ENCODE measurements at places on chromosomes 1 and 21.
A peak's percentile ranks its signal among the peaks of the same experiment; 100 is the strongest.

GRCh38 chr1:205669341-205670149 is 10.8 kb downstream of the SLC45A3 start:
- no peak for DNase-seq

- DNase-seq, result no peak
Observed at GRCh38 chr1:214638459-214638807, 35.4 kb downstream of the CENPF start.

DNA sequence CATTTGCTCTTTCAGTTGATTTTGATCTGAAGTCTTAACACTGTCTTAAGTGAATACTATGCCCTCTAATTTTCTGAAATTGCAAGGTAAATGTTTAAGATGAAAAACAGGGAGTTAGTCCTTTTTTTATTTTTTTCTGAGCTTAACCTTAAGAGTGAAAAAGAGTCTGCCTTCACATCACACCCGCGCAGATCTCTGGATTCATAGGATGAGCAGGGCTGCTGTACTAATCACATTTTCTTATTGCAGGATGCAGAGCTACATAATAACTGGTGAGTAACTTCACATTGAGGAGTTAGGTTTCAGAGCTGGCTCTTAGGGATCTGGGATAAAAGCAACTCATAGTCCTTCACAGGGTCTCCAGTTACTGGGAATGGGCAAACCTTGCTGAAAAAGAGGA is 188.7 kb upstream of the ATP1B1 start:
- no peak for DNase-seq

DNA sequence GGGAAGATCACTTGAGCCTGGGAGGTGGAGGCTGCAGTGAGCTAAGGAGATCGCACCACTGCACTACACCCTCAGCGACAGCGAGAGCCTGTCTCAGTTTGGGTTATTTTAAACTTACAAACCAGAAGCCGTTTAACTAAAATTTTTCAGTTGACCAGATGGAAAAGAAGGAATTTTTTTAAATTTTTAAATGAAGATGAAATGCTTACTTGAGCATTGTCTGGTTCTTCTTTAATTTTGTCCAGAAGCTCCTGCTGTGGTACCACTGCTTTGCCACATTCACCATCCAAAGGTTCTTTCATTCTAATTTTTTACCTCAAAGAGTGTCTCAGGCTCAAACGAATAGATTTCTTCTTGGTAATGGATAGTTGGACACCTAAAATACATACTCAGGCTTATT is 1.4 kb downstream of the ZMYM6 start:
- no peak for DNase-seq

DNA sequence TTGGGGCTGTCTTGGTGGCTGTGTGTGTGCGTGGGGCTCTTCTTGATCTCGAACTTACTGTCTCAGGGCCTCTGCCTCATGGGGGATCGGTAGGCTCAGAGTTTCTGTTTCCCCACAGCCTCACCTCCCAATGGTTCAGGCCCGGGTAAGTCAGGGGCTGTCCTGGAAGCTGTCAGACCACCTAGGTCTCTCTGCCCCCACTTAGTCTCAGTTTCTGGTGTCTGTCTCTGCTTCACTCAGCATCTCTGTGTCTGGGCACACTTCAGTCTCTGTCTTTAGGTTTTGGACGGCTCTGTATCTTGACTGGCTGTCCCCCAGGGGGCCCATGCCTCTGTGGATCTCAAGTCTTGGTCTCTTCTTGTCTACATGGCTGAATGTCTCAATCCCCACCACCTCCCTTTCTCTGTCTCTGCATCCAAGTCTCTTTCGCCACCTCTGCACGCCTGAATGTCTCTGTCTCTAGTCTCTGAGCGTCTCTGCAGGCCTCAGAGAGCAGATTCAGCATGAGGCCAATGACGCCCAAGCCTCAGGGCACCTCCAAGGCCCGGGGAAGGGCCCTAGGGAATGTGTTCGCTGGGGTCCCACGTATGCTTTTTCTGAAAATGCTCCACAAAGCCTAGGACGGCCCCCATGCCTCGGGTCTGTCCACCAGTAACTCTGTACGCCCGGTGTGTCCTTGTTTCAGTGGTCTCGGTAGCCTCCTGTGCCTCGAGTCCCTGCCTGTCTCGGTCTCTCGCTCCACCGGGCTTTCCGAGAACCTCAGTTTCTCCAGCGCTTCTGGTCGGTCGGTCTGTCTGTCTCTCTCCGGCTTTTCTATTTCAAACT is 818 bp downstream of the FHL3 start:
- peak; percentile 20 for DNase-seq

- DNase-seq, result no peak
Observed at GRCh38 chr1:158362482-158362881, 8.8 kb downstream of the CD1E start.

GRCh38 chr1:241603731-241604245 is 36.4 kb downstream of the CHML start:
- peak; percentile 88 for DNase-seq

GRCh38 chr1:43204394-43204793 is 32.3 kb downstream of the CFAP57 start:
- no peak for DNase-seq

GRCh38 chr1:180031664-180032063 is 77.1 kb downstream of the CEP350 start:
- DNase-seq, result no peak

- DNase-seq, result peak; percentile 77
Observed at GRCh38 chr1:151990856-151991198, 2.8 kb downstream of the S100A10 start.

DNA sequence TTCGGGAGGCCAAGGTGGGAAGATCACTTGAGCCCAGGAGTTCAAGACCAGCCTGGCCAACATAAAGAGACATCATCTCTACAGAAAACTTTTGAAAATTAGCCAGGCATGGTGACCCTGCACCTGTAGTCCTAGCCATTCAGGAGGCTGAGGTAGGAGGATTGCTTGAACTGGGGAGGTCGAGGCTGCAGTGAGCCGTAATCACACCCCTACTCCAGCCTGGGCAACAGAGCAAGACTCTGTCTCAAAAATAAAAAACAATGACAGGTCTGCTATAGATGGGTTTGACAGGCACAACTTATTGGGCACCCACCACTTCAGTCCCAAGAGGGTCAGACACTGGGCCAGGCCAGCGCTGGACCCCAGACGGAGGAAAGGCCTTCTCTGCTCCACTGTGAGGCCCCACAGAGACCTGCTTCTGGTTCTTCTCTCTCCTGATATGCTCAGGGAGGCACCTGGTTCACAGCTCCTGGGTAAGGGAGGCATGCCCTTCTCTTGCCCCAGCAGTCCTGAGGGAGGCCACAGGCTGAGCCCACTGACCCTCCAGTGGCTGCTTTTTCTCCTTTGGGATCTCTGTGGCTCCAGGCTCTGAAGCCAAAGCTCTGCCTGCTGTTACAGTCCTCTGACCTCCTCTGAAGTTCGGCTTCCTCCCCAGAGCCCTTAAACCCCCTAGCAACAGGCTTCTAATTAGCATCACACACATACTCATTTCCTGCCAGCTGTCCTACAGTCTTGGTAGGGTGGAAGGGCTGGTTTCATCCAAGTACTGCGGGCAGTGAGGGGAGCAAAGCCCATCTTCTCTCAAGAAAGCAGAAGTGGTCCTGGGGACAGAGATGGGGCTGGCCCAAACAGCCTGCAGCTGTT is 14.4 kb downstream of the S100A16 start:
- DNase-seq, result peak; percentile 85

DNA sequence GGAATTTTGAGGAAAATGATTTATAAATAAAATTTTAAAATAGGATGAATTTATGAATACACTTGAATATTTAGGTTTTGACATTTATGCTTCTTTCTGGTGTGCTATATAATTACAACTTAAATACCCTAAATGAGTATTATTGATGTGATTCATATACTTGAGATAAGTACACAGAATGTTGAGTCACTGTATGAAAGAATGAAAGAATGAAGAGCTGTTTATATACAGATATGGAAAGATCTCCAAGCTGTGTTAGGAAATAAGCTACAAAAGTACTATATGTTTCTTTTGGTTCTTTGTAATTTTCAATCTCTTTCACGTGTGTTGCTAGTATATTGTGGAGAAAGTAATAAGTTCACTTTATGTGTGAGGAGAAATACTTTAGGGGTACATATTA is 147.2 kb downstream of the RASAL2 start:
- DNase-seq, result peak; percentile 68

- peak; percentile 84 for DNase-seq
Observed at GRCh38 chr1:39288735-39289465, 84.4 kb downstream of the MACF1 start.

DNA sequence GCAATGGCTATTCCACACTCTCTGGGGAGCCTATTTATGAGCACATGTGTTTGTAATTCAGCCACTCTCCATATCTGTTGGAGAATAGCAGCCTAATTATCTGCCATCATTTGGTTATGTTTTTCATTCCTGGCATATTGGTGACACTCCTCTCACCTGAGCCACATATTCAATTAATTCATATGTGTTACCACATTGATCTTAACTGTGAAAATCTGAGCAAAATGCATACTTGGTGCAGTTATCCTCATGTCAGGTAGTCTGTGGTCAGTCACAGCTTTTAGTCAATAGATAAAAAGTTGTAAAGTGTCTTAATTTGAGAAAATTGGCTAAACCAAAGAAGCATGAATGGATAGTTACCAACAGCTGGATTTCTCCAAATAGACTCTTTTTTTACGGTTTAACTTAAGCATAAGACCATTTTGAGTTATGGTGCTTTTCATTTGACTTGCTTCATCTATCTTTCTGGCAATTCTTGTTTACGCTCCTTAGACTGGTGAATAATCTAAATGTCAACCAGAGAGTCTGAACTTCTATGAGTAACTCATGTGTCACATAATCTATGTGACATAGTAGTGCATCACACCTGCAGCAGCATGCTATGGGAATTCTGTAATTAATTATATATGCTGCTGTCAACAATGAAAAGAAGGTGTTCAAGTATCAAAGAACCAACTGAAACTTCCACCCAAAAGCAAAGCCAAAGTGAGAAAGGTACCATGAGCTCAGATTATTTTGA is 187.7 kb upstream of the SGIP1 start:
- DNase-seq, result no peak

GRCh38 chr1:234617131-234617985 is 7.4 kb upstream of the IRF2BP2 start:
- DNase-seq, result peak; percentile 77

- DNase-seq, result peak; percentile 70
Observed at GRCh38 chr21:27649762-27650161, 682.9 kb upstream of the ADAMTS5 start.

GRCh38 chr1:154463512-154463990 is 38.5 kb upstream of the TDRD10 start:
- no peak for DNase-seq

GRCh38 chr1:145730900-145731299 is 11.6 kb downstream of the CD160 start:
- DNase-seq, result no peak

DNA sequence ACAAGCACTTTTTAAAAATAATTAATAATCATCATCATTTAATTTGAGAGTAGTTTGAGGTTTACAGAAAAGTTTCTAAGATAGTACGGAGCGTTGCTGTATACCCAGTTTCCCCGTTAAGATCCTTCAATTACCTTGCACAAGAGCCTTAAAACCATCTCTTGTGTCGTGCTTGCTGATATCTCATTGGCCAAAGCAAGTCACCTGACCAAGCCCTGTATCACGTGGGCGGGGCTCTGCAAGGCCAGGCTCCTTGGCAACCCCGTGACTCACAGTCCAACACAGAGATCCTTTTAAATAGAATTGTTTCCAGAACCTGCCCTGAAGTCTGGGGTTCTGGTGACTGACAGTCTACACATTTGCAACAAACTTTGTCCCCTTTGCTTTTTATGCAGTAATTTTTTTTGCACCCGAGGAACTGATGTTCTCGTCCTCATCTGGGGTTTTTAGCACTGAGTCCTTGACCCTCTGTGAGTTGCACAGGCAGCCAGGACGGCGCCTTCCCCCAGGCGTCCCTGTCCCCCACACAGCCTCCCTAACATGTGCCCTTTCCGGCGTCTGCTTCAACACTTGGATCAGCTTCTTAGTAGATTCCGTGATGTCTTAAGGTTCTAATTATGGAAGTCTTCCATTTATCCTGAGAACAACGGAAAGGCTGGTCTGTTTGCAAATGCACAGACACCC is 183.3 kb upstream of the TMEM51 start:
- DNase-seq, result peak; percentile 96

DNA sequence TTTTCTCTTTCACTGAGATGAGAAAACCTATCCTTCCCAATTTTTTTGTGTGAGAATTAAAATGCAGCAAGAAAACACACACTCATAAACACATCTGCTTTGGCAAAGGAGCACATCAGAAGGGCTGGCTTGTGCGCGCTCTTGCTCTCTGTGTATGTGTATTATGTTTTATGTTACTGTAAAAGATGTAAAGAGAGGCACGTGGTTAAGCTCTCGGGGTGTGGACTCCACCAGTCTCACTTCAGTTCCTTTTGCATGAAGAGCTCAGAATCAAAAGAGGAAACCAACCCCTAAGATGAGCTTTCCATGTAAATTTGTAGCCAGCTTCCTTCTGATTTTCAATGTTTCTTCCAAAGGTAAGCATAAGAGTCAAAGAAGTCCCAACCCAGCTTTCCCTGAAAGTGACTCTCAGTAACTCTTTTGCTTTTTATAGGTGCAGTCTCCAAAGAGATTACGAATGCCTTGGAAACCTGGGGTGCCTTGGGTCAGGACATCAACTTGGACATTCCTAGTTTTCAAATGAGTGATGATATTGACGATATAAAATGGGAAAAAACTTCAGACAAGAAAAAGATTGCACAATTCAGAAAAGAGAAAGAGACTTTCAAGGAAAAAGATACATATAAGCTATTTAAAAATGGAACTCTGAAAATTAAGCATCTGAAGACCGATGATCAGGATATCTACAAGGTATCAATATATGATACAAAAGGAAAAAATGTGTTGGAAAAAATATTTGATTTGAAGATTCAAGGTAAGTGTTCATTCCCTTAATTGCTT is at the start of gene CD2:
Gene CD2 (plus strand): TSS at position 233 of the 780 bp plus-strand sequence. CDS start 63 bp downstream, at position 296.
- DNase-seq, result no peak

GRCh38 chr1:88549536-88549935 is 134.5 kb upstream of the PKN2 start:
- DNase-seq, result peak; percentile 12

GRCh38 chr1:173241528-173242347 is 34.6 kb upstream of the TNFSF4 start:
- no peak for DNase-seq

DNA sequence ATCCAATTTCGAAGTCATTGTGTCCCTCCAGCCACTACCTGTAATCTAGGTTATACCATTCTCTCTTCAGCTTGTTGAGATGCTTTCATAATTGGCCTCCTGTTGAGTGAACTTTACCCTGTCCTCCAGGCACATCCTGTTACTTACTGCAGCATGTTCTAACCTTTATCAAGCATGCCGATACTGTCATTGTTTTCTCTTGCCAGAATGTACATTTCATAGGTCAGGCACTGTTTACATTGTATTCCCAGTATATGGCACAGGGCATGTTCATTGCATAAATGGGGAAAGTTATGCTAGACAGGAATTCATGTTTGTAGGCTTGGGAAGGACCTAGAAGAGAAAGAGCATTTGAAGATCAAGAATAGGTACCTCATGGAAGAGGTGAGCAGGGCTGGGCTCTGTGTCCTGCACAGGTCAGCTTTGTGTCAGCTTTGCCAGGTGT is 10.2 kb downstream of the CXADR start:
- no peak for DNase-seq

GRCh38 chr21:41610042-41610839 is 102.3 kb upstream of the TMPRSS2 start:
- DNase-seq, result peak; percentile 73

All from fibroblast of mammary gland (primary cell).